ENCODE measurements at places on chromosomes 2 and 18.

GRCh38 chr2:118272391-118272790 is 184.1 kb downstream of the INSIG2 start:
- DNase-seq, result no peak

- DNase-seq, result peak; percentile 31
Observed at GRCh38 chr2:201436141-201436540, 15.1 kb downstream of the TRAK2 start.

DNA sequence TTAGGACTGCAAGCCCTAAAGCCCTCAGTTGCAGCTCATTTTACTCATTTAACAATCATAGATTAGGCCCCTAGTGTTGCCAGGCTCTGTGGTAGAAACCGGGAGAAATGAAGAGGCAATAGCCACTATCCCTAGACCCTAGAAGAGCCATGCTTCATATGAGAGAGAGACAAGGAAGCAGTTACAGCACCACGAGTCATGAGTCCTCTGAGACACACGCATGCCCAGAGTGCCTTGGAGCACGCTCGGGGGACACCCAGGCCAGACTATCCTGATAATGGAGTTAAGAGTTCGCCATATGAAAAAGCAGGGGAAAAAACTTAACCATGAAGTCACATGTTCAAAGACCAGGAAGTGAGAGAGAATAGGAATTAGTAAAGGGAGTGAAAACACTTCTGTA is 321.5 kb upstream of the PKDCC start:
- no peak for DNase-seq

- no peak for DNase-seq
Observed at GRCh38 chr2:17441055-17441771, 77.0 kb downstream of the RAD51AP2 start.

GRCh38 chr18:49723648-49724180 is 89.6 kb downstream of the ACAA2 start:
- no peak for DNase-seq

GRCh38 chr2:16336491-16336890 is 329.1 kb downstream of the CYRIA start:
- DNase-seq, result no peak

GRCh38 chr2:131425231-131425941 is 50.5 kb upstream of the TUBA3D start:
- DNase-seq, result peak; percentile 1

- DNase-seq, result no peak
Observed at GRCh38 chr2:151614159-151614558, 120.1 kb downstream of the NEB start.

- DNase-seq, result peak; percentile 87
Observed at GRCh38 chr2:64866797-64867196, 122.4 kb upstream of the SLC1A4 start.

DNA sequence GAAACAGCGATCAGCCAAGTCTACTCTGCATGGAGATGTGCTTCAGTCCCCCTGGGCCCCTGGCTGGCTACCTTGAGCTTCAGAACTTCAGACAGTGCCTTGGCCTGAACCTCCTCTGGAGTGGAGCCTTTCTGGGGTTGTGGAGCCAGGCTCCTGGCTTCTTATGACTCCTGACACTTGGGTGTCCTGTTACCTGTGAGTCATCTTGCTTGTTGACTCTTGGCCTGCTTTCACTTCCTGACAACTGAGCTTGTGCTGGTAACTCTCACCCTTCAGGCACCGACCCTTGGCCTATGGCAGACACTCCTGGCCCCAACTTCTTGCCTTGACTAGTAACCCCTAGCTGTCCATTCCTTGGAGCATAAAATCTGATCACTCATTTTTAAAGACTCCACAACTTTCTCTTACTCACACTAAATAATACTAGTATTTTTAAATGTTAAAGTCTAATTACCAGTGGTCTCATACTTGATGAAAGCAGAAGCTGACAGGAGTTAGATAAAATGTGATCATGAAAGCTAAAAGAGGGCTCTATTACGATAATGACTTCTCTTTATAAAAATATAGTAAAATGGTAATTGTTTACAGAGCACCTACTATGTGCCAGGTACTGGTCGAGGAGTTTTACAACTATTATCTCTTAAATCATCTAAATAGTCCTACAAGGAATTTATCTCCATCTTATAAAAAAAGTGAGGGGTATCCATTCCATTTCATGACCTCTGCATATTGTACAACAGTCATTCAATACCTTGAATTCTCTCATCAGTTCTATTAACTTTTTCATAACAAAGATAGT is 46.3 kb upstream of the VIT start:
- DNase-seq, result peak; percentile 61

- no peak for DNase-seq
Observed at GRCh38 chr2:168245074-168245825, 2.1 kb downstream of the STK39 start.

- no peak for DNase-seq
Observed at GRCh38 chr2:71006323-71006722, 11.7 kb upstream of the TEX261 start.

GRCh38 chr2:130728007-130728454 is 839 bp upstream of the GPR148 start:
- no peak for DNase-seq

GRCh38 chr2:86366651-86367498 is 29.4 kb upstream of the REEP1 start:
- DNase-seq, result no peak

GRCh38 chr18:62637403-62637802 is 77.9 kb upstream of the PHLPP1 start:
- no peak for DNase-seq

- peak; percentile 100 for DNase-seq
Observed at GRCh38 chr2:172253190-172254052, 150.7 kb upstream of the DLX2 start.

GRCh38 chr2:128775914-128776285 is 457.2 kb upstream of the HS6ST1 start:
- no peak for DNase-seq

DNA sequence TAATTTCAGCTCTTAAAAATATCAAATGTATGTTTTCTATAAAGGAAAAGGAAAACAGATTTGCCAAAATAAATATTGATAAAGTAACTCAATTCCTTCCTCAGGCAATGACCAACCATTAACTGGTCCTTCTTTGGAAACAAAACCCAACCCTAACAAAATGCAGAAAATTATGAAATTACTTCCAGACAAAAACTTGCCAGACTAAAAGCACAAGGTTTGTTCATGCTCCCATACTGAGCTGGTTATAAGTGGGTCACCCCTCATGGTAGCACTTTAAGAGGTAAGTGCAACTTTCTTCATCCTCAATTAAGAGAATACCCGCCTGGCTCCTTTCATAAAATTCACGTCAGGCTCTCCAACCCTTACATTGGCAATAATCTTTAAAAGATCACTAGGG is 31.1 kb upstream of the TTC32 start:
- DNase-seq, result no peak

- no peak for DNase-seq
Observed at GRCh38 chr2:42560899-42561298, 7.5 kb upstream of the MTA3 start.
